Stimulated activated CD8-positive, alpha-beta memory T cell treated with anti-CD3 and anti-CD28 coated beads, Interleukin-4, amount 100 ng/mL, for 1 hour (primary cell): ENCODE measurements at places on chromosomes 4 and X.

- no peak for DNase-seq
These were observed 6.9 kb downstream of the CLCN3 start for GRCh38 chr4:169627307-169627706.

DNA sequence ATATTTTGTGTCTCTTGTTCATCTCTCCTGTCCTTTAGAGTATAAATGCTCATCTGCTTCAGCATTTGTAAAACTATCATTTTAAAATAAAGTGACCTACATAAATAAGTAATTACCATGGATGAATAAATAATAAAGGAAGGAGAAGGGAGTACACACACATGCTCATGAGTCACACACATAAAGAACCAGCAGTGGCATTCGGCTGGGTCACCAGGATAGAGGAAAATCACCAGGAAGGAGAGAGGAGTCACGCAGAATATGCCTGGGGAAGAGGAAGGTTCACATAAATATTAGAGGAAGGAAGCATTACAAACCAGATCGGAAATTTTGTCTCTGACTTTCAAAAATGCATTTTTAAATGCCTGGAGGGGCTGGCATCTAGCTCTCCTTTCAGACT is 38.5 kb upstream of the MED14 start:
- no peak for DNase-seq

DNA sequence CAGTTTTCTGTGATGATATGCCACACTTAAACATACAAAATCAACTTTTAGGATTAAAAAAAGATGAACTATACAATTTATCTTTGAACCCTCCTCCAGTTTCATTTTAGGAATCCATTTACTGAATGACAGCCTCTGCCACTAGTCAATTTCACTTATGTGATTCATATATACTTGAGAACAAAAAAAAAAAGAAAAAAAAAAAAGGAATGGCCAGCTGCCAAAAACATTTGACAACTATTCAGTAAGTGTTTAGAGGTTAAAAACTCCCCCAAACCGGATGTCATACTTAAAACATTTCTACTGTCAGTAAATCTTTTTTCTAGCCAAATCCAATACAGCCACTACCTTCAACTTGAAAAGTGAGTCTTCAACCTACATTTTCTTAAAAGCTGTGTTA is 266.7 kb upstream of the MAGEB2 start:
- no peak for DNase-seq

DNA sequence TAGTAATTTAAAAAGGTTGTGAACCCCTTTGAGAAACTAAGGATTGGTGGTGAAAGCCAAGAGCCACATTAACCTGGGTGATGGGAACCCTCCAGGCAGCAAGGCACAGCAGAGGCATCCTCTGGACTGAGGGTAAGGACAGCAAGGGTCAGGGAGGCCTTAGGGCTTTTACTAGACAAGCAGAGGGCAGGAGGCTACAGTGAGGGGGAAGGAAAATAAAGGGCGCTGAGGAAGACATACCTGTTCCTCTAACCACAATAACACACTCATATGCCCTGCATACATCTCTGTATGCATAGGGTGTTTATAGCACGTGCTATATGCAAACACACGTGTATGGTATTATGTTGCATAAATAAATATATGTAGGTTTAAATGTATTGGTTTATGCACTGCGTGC is 18.7 kb downstream of the GPM6B start:
- no peak for DNase-seq

- no peak for DNase-seq
These were observed 104.4 kb downstream of the UCHL1 start for GRCh38 chr4:41360921-41361793.

DNA sequence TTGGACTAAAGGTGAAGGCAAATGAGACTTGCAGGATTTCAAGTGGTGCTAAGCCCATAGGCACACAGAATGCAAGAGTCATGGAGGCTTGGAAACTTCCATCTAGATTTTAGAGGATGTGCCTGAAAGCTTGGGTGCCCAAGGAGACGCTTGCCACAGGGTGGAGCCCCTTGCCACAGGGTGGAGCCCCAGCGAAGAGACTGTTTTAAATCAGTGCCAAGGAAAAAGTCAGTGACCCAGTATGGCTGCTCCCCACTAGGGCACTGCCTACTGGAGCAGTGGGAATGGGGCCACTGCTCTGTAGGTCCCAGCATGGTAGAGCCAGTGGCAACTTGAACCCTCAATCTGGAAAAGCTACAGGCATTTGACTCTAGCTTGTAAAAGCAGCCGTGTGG is 794.2 kb upstream of the LCORL start:
- DNase-seq, result no peak

DNA sequence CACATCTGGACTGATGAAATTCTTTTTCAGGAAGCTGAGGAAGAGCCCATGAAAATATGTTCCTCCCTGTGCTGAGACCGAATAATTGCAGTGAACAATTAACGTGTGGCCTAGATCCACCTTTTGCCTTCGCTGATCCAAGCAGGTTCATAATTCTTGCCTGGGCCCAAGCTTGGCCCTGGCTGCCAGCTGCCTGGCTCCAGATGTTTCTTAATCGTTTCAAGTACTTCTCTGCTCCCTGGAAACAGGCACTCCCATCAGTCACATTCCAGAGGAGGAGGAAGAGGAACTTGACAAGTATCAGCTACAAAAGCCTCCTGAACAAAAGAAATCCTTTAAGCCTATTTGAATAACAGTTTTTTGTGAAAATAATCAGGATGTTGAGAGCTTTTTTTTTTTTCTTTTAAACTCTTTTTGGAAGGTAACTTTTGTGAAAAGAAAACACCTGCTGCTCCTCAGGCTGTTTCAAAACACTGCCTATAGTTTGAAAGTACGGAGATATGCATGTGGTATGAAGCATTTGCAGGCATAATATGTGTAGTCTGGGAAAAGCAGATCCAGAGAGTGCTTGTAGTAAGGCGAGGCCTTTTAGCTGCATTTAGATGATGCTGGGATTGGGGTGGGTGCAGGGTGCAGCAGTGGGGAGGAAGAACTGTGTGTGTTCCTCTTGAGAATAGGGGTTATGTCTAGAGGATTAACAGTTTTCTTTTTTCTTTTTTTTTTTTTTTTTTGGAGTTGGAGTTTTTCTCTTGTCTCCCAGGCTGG is 154.4 kb downstream of the PTTG2 start:
- DNase-seq, result no peak

DNA sequence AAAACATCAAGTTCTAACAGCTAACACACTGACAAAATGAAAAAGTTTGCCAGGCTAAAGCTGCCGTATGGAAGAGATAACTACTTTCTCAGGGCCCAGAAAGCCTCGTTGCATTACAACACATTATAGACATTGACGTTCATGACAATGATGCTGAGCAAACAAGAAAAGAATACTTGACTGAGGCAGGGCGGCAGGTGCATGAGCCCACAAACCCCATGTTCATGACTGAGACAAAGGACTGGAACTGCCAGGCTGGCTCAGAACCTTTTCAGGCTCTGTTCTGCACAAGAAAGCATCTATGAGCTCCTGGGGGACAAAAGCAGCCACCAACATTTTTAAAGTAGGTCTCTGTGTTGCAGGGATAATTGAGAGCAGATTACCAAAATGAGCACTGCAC is 13.6 kb downstream of the TLR6 start:
- DNase-seq, result no peak

- no peak for DNase-seq
These were observed 306.7 kb upstream of the GRID2 start for GRCh38 chr4:91997045-91997444.

- no peak for DNase-seq
These were observed 99.8 kb downstream of the PHKA2 start for GRCh38 chrX:18883961-18884765.

- no peak for DNase-seq
These were observed 1.4 kb downstream of the MAGED1 start for GRCh38 chrX:51894697-51895336.

DNA sequence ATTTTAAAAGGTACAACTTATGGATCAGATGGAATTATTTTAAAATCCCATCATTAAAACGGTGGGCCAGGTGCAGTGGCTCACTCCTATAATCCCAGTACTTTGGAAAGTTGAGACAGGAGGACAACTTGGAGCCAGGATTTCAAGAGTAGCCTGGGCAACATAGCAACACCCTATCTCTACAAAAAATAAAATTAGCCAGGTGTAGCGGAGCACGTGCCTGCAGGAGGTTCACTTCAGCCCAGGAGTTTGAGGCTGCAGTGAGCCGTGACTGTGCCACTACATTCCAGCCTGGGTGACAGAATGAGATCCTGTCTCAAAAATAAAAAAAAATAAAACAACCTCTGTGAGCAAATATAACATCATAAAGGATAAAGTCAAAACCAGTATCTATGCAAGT is 11.4 kb downstream of the ADH5 start:
- no peak for DNase-seq

DNA sequence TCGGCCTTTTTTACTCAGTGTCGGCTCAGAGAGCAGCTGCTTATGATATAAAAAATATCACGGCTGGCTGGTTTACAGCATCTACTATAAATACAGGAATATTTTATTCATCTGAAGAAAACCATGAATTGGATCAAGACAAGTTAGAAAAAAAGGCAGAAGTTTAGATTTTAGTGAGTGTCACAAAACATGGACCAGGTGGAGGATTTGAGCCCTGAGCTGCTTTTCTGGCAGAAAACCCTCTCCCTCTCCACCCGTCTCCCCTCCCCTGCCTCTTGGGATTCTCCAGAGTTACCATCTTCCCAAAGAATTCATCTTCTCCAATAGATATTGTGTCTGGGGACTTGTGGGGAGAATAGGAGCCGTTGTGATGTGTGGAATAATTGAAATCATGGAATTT is 142.8 kb upstream of the RAI2 start:
- DNase-seq, result no peak

GRCh38 chr4:113645771-113646441 is 115.6 kb downstream of the CAMK2D start:
- no peak for DNase-seq

DNA sequence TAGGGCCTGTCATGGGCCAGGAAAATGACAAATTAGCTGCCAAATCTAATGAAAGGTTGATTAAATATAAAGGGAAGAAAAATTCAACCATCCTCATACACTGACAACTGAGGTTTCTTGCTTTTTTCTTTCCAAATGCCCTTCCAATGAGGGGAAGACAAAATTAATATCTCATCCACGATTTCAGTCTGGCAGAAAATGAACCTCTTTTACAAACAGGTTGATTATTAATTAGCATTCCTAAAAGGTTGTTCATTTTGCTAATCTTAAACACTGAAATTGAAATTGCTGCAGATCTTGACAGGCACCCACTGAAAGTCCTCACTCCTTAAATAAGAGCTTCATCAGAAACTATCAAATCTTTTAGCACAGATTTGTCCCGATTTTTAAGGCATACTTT is 45.5 kb downstream of the NPFFR2 start:
- DNase-seq, result no peak

DNA sequence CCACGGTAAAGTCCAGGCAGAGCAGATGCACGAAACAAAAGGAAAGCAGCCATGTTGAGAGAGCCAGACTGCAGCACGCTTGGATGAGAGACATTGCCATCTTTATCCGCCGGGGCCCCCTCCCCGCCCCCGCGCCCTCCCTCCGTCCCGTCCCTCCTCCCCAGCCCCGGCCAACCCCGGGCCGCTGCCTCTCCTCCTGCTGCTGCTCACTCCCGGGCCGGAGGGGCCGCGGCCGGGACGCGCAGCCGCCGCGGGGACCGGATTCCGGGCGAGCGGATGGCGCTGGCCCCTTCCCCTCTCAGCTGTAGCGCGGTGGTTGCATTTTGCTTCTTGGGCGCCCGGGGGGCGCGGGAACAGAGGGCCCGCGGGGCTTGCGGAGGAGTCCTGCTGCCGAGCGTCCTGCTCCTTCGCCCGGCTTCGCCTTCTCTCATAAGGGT is 542 bp downstream of the RNF150 start:
- no peak for DNase-seq

DNA sequence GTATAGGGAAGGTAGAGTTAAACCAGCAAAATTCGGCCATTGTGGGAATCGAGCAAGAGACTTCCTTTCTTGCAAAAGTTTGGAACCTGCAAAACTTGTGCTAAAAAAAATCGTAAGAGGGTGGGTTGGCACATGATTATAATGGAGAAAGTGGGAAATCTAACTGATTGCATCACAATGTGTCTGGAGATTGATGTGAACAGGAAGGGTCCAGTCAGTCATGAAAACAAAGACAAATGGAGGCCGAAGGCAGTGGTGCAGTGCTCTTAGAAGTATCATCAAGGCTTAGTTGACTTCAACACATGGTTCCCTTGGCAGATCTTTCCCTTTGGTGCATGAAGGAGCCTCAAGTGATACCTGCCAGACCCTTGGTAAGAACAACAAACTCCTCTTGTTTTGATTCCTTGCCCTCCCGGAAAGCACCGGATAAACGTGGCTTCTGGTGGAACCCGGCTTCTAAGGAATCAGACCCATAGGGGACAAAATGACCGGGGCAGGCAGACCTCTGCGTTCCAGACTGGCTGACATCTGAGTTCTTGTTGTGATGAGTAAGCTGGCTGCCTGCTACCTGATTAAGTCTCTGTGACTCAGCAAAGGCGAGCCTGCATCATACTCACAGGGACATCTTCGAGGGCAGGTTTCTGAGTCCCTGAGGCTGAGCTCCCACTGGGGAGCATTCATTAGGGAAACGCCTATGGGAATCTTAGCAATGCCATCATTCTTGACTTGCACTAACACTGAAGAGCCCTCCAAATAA is 87.7 kb upstream of the MAP3K15 start:
- no peak for DNase-seq

DNA sequence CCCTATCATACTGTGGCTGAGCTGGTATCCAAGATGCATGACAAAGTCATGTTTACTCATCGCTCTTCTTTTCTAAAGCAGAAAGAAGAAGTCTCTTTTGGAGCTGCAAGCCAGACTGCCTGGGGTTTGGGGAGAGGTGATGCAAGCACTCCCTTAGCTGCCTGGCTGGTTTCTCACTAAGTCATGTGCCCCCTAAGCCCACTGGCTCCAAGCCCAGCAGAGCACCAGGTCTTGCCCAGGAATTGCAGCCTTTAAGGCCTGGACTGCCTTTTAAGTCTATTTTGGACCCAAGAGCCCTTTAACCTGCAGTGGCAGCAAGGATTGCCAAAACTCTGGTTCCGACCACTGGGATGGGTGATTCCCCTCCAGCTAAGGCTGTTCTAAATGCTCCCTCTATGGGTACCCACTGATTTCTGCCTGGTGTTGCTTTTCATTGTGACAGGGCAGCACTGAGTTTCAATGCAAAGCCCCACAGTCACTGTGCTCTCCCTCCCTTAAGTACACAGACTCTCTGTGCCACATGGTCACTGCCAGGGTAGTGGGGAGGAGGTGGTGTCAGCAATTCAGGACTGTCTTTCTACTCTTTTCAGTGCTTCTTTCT is 548.6 kb downstream of the TLL1 start:
- DNase-seq, result no peak

DNA sequence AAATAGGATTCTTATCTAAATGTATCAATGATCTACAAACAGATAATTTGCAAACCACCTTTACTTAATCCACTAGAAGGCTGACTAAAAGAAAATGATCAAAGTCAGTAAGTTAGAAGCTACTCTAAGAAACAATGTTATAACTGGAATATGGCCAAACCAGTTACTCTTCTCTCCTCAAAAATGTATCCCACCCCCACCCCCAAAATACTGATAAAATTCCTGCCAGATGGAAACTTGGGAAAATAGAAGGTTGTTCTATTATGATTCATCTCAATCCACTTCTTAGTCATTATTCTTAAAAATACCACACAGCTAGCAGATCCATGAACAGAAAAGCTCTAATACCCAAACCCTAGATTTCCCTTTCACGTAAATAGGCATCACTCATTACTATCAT is 206.4 kb downstream of the KLHL13 start:
- no peak for DNase-seq

- no peak for DNase-seq
These were observed 65.7 kb downstream of the SHROOM2 start for GRCh38 chrX:9851890-9852289.
